ENCODE measurements at places on chromosomes 5 and 9.

- DNase-seq = no peak
These were observed 35.3 kb downstream of the MPDZ start for GRCh38 chr9:13244181-13244580.

GRCh38 chr5:115179394-115180164, 9.9 kb upstream of the TRIM36 start:
- DNase-seq = no peak

DNA sequence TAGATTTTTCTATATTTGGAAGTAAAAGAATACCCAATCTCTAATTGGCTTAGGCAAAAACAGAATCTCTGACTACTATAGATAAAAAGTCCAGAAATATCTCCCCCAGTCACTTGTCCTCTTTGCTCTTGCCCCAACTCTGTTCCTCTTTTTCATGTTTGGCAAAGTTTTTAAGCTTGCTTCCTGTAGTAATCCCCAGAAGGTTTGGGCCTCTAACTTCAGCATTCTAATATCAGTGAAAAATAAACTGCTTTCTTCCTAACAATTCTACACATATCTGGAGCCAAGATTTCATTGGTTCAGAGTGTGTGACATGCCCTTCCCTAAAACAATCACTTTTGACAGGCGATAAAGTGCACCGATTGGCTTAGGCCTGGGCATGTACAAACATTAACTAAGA, 1680.3 kb downstream of the MAT2B start:
- no peak for DNase-seq

DNA sequence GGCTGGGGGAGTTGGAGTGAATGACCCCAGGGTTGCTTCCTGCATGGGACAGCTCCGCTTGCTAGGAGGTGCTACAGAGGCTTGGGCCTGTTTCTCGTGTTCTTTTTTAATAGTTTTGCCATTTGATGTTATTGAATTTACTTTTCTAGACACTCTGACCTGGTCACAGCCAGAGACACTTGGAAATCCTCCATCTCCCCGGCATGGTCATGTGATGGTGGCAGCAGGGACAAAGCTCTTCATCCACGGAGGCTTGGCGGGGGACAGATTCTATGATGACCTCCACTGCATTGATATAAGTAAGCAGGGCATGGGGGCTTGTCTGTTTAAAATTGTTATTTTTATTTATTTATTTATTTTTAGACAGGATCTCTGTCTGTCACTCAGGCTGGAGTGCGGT, 13.4 kb downstream of the HSPA5 start:
- DNase-seq = no peak

DNA sequence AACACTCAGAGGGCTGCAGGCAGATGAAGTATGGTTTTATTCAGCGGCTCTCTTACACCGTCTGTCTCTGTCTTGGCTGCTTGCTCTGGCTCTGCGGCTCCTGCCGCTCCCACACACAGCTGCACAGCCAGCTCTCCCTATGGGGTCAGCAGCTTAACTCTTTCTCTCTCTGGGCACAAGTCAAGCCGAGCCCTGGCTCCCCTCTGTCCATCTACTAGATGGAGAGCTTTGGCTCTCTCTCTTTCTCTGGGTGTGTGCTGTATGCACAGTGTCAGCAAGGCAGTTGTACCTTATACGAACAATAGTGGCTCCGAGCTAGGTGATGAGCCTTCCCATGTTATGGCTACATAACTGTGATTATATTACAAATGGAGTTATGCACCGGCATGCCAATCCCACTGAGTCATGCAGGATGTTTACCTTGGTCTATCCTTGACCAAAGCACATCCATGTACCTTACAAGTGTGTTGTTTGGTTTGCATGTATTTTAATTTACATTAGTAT, 19.3 kb upstream of the PPP2CA start:
- no peak for DNase-seq

DNA sequence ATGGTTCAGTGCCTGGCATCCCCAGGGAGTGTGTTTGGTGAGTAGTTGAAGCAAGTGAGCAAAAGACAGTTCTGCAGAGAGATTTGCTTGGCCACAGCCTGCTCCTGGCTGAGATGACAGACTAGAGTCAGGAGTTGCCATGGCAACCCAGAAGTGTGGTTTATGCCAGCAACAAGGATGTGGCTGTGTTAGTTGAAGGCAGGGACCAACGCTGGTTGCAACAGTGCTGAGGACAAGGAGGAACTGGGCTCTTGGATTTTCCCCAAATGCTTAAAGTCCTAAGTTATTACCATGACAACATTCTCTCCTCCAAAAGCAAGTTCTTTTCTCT, 2.7 kb downstream of the NXNL2 start:
- DNase-seq = no peak

GRCh38 chr5:103519550-103519949, 43.0 kb downstream of the NUDT12 start:
- DNase-seq = no peak

GRCh38 chr9:79637177-79637925, 65.6 kb downstream of the TLE4 start:
- DNase-seq = no peak

GRCh38 chr5:171300358-171300757, 8.7 kb upstream of the TLX3 start:
- no peak for DNase-seq

DNA sequence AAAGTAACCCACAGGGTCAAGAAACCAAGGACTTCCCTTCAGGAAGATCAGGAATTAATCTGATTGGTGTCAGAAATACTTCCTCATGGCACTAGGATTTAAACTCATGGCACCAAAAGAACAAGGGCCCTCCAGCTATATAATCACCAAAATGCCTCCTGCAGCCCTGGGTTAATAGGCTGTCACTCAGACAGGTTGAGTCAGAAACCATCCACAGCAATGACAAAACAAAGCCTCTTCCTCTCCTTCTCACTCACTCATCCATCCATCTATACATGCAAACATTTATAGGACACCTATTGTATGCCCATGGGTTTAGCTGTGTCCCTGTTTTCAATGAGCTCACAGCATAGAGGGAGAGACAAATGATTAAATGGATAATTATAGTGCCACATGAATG, 62.5 kb upstream of the SPOCK1 start:
- DNase-seq = no peak

- no peak for DNase-seq
These were observed 8.9 kb upstream of the NUP214 start for GRCh38 chr9:131116281-131117120.

DNA sequence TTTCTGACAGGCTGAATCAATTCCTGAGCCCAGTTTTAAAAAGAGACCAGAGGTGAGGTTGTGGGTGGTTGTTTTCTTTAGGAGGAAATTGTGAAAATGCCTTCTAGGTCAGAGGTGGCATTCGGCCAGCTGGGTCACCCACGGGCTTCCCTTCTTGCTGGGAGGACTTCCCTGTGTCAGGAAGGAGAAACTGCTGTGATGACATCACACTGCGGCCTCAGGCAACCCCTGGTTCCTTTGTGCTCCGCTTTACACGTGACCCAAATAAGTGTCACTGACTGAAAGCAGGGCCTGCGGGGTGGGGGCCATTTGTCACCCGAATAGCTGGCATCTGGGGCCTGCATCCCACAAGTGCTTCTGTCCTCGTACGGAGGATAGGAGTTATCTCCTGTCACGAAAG, 39.7 kb downstream of the FABP6 start:
- DNase-seq = no peak

DNA sequence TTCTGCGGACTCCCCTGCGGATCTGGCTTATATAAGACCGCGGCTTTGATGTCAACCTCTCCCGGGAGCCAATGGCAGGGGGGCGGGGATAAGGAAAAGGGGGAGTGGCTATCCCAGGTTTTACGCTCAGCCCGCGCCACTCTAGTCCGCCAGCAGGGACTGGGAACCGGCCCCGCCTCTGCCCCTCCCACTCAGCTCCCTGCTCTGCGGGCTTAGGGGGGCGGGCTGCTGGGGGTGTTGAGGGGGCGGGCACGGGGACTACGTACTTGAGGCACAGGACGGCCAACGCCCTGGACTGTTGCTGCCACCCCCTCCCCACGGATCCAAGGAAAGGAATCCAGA, at the start of gene HAND1:
HAND1 (minus strand) TSS at position 4 of the 342 bp plus-strand sequence. CDS start 219 bp downstream, outside the sequence.
- no peak for DNase-seq

- DNase-seq = no peak
These were observed 384.5 kb upstream of the CDH6 start for GRCh38 chr5:30808996-30809395.

GRCh38 chr9:93258818-93259489, 75.0 kb downstream of the WNK2 start:
- DNase-seq = no peak

GRCh38 chr5:56060276-56061110, 65.7 kb upstream of the IL6ST start:
- peak; percentile 42 for DNase-seq

DNA sequence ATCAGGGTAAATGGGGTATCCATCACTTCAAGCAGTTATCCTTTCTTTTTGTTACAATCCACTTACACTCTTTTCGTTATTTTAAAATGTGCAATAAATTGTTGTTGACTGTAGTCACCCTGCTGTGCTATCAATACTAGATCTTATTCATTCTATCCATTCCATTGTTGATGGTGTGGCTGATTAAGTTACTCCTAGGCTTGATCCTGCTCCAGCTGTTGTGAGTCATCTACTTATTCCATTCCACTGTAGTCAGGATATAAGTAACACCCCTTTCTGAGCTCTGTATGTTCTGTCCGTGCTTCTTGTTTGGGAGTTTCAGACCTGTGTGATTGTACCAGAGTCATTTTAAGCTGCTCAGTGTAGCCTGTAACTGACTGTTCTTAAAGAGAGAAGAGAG, 122.5 kb upstream of the RUSC2 start:
- DNase-seq = no peak

GRCh38 chr5:121885630-121886029, 33.9 kb downstream of the FTMT start:
- no peak for DNase-seq

- DNase-seq = no peak
These were observed 87.0 kb downstream of the SMIM23 start for GRCh38 chr5:171872666-171873065.

GRCh38 chr9:137955586-137955985, 78.0 kb downstream of the CACNA1B start:
- DNase-seq = no peak

- DNase-seq = no peak
These were observed 32.3 kb downstream of the TGFBR1 start for GRCh38 chr9:99137225-99137624.

GRCh38 chr9:75088646-75089372, 495 bp downstream of the OSTF1 start:
- DNase-seq = peak; percentile 38

DNA sequence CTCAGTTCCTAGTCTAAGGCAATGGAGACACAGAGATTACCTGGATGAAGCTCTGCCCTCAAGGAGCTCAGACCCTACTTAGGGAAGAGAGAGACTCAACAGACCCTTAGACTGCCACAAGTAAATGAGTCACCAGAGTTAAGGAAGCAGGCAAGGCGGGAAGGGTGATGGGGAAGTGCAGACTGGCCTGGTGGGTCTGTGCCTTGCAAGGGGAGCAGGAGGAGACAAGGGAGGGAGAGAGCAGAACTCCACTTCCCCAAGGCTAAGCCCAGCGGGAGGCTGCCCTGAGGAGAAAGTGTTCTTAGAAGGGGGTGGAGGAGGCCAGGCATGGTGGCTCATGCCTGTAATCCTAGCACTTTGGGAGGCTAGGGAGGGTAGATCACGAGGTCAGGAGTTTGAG, 83.7 kb downstream of the HRH2 start:
- DNase-seq = no peak

- DNase-seq = no peak
These were observed at the start of gene GABRG2 for GRCh38 chr5:162067655-162068411. GABRG2 (plus strand) TSS chr5:162067773; CDS start chr5:162068000, 227 bp downstream.

DNA sequence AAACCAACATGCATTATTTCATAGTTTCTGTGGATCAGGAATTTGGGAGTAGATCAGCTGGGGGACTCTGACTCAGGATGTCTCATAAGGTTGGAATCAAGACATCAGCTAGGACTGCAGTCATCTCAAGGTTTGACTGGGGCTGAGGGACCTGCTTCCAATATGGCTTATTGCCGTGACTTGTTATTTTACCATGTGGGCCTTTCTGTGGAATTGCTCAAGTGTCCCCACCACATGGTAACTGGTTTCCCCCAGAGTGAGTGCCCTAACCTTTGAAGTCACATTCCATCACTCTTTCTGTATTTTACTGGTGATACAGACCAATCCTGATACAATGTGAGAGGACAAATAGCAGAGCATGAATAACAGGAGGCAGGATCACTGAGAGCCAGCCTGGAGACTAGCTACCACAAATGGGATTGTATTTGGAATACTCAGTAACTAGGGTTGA, 70.2 kb upstream of the ELL2 start:
- DNase-seq = no peak

DNA sequence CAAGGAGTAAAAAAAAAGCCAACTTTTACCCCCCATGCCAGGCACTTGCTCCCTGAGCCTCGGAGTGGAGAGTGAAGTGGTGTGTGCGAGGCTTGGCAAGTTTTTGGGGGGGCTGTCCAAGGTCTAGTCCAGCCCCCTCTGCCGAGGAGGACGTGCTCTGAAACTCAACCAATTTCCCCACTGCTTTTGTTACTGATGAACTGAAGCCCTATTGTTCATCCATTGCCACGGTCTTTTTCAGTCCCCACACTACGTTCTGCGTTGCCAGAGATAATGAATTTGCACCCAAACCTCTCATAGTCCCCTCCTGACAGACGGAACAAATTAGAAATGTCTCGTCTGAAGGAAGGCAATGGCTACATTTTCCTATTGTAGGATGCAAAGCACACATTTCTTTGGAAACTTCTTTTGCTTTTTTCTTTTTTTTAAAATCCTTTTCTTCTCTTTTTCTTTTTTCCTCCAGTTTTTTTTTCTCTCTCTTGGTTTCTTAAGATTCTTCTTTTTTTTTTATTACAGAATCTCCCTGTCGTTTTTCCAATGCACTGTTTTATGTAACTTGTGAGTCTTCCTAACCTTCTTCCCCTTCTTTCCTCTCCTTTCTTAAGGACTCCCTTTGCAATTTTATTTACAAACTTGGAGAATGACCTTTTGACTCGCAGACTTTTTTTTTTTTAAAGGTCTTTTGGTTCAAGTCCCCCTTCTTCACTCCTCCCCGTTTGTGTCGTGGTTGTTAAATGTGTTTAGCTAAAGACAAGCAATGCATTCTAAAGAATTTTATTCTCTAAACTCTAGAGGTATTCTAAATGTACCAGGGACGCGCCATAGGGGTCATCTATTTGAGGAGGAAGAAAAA, 209.5 kb downstream of the MEF2C start:
- no peak for DNase-seq

DNA sequence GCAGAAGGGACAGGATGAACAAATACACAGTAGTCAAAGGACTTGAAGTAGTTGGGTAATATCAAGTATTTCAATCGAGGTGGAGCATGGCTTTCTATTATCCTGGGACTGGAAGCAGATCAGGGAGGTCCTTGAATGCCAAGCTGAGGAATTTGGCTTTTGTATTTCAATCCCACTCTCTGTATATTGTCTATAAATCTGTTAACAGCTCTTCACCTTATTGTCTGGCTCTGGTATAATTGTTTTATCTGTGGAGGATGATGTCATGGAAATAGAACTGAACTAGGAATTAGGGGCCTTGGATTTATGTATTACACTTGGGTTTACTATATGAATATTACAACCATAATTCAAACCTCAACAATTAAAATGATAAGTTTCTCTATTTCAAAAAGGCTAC, 6.3 kb upstream of the ADAMTSL1 start:
- DNase-seq = no peak

GRCh38 chr5:153565822-153566221, 75.4 kb downstream of the GRIA1 start:
- no peak for DNase-seq

Measured in stimulated activated CD8-positive, alpha-beta memory T cell treated with anti-CD3 and anti-CD28 coated beads, Interleukin-7, amount 100 ng/mL, for 48 hours (primary cell).